ENCODE measurements at places on chromosomes 3 and 15.

DNA sequence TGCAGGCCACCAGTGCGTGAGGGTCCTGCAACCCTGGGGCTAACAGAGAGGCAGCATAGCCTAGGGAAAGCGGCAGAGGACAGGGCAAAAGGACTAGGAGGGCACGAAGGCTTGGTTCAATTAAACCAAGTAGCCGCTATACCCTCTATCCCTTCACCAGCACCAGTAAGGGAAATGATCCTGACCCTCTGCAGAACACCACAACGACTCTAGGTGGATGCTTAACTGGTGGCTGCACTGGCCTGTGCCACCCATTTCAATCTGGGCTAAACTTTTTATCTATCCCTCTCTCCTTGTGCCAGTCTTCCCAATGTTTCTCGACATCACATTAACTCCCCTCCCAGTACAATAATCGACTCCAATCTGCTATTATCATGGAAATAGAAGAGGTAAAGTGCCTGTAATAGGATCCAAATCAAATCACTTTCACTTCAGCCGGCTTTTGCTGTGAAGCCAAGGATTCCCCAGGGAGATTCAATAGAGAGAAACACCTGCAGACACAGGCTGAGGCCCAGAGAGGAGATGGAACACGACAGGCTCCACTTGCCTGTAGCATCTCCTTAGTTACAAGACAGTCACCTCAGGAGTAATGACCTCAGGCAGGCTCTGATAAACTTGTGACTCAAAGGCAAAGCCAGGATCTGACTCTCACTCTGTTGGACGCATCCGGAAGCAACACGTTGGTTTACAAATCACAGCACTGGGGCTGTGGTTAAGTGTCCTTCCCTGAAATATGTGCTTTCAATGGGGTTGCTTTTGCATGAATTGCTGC is 791.6 kb upstream of the ARRDC4 start:
- DNase-seq: no peak

GRCh38 chr3:129552287-129553050 is 9.5 kb downstream of the H1-8 start:
- DNase-seq: no peak

GRCh38 chr15:69074843-69075224 is 60.3 kb downstream of the NOX5 start:
- DNase-seq: no peak

- no peak for DNase-seq
Observed at GRCh38 chr15:74441248-74441941, 7.6 kb upstream of the SEMA7A start.

GRCh38 chr3:27279123-27279522 is 90.1 kb downstream of the NEK10 start:
- DNase-seq: no peak

All from activated gamma-delta T cell (primary cell).